GM20000 (cell line): ENCODE measurements at places on chromosomes 4 and X.

GRCh38 chr4:121784975-121785374 lies 16.1 kb upstream of the EXOSC9 start:
- no peak for DNase-seq

DNA sequence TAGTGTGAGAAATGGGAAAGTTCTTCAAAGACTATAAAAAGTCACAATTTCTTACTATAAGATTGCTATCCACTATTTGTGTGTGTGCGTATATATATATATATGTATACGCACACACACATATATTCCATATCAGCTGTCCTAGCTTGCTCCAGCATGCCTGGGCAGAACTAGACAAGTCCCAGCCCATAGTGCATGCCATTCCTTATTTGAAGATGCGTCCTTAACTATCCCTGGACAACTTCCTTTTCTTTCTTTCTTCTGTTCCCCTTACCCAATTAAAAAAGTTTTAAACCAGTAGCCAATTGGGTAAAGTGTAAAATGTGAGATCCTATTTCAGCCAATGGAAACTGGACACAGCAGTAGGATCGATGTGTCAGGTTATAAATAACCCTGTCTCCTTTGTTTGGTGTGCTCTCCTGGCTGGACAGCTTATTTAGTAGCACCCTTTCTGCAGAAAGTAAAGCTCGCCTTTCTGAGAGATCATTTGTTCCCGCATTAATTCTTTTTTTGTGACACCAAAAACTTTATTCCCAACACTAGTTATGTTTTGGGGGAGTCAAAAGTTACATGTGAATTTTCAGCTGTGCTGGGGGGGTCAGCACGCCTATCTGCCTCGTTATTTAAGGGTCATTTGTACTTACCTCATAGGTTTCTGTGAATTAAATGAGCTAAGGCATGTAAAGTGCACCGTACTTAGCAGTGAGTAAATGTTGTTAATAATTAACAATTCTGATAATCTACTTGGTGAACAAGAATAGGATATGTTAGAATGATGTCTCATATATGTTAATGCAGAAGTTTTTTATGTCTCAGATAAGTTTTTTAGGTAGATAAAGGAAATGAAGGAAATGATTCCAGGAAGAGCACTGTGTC lies 40.9 kb downstream of the KDM6A start:
- DNase-seq, result no peak

DNA sequence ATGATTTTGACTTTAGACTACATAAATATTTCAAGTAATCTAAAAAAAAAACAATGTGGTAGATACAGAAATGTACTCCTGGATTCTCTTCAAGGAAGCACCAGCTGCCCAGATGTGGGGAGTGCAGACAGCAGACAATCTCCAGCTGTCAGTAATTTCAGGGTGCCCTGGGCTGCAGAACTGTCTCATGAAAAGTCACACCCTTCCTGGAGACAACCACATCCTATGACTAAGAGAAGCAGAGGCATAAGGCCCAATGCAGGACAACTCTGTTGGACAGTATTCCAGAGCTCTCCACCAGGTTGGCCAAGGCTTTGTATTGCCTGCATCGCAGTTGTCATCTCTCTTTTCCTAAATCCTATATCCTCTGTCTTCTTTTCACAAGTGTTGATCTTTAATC lies 34.4 kb upstream of the BLTP1 start:
- DNase-seq, result no peak

DNA sequence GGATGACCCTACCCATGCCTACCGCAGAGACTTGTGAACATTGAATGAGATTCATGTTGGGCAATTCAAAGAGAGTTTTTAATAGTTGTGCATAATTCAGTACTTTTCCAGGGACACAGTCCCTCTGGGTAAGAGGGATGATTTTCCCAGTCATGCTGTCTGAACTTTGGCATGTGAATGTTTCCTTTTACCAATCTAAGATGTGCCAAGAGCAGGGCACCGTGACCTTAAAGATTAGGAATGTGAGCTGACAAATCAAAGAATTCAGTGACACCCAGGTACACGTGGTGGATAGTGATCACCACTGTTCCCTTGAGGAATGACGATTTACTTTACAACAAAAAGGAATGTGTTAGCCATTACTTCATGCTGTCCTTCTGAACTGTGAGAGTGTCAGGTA lies 515.6 kb downstream of the PPARGC1A start:
- DNase-seq, result no peak

- DNase-seq, result no peak
Observed at GRCh38 chr4:52431869-52432268, 227.2 kb downstream of the USP46 start.

- no peak for DNase-seq
Observed at GRCh38 chrX:107551546-107551945, 76.8 kb upstream of the PRPS1 start.

DNA sequence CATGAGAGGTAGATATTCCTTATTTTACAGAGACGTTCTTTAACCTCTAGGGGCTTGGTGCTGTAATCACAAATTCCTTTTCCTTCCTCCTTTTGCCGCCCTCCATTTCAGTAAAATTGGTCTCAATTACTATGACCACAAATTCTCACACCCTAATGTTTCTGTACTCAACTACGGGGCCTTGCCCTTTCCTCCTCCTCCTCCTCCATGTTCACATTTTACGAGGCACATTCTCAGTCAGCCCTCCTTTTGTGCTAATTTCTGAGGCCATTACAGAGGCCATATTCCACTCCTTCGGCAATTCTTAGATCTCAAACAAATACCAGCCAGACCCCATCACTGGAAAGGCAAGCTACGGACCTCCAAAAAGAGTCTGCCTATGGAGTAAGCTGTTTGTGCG lies 92.1 kb downstream of the SH3KBP1 start:
- no peak for DNase-seq

DNA sequence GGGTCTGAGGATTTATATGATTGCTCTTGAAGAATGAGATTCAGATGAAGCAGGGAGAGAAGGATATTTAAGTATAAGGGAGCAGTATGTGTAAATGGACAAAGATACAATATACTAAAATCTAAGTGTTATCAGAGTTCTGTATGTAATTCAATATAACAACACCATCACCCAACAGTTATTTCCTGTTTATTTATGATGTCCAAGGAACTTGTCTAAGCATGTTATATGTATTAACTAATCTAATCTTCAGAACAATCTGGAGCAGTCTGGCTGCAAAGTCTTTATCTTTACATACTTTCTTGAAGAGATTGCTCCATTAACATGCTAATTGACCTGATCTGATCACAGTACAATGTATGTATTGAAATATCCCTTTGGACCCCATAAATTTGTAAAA lies 203.8 kb upstream of the WDFY3 start:
- no peak for DNase-seq

- DNase-seq, result no peak
Observed at GRCh38 chr4:61514991-61515390, 314.9 kb downstream of the ADGRL3 start.

GRCh38 chr4:153242839-153243324 lies 38.6 kb downstream of the TRIM2 start:
- DNase-seq, result no peak

- no peak for DNase-seq
Observed at GRCh38 chr4:138835832-138836533, 179.6 kb upstream of the NOCT start.

DNA sequence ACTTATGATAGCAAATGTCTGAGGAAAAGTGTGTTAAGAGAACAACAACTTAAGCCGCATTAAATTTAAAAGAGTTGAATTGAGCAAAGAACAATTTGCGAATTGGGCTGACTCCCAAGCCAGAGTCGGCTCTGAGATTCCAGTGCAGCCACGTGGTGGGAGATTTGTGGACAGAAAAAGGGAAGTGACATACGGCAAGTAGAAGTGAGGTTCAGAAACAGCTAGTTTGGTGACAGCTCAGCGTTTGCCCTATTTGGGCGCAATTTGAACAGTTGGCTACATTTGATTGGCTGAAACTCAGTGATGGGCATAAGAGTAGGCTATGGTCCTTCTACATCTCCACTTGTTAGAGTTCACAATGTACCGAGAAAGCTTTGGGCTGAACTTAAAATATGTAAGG lies 124.0 kb downstream of the PRKX start:
- DNase-seq, result no peak

- DNase-seq, result no peak
Observed at GRCh38 chrX:102712981-102713625, 855 bp downstream of the GPRASP2 start.

DNA sequence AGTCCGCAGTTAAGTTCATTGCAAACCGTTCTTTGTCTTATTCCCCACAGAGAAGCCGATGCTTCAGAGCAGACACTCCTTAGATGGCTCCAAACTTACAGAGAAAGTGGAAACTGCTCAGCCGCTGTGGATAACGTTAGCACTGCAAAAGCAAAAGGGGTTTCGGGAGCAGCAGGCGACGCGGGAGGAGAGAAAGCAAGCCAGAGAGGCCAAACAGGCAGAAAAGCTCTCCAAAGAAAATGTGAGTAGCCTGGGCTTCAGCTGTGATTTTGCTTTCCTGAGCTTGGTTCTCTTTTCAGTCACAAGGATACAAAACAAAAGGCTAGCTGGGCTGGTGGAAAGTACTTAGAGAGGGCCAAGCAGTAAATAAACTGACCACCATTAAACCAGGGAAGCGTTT lies 64.0 kb downstream of the AASDH start:
- no peak for DNase-seq

- peak; percentile 28 for DNase-seq
Observed at GRCh38 chrX:14039344-14039743, 9.7 kb upstream of the GEMIN8 start.

- no peak for DNase-seq
Observed at GRCh38 chr4:83489711-83490326, 4.9 kb upstream of the ABRAXAS1 start.

DNA sequence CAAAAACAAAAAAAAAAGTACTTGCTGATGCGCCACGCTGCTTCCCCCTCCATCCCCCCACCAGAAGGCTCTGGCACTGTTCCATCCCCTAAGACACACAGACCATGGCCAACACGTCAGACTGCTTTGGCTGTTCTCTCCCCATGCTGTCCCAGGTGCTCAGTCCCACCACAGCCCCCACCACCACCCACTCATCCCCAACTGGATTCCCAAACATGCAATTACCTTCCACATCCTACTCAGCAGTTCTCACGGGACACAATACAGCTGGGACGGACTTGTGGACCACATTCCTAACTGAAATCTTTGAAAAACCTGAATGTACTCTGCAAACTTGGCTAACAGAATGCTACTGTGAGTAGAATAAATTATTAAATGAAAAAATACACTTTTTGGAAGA lies 8.6 kb downstream of the FAT1 start:
- DNase-seq, result no peak

- no peak for DNase-seq
Observed at GRCh38 chrX:155745792-155746191, 133.0 kb upstream of the TMLHE start.

- DNase-seq, result no peak
Observed at GRCh38 chrX:19775830-19776485, 111.4 kb downstream of the SH3KBP1 start.

DNA sequence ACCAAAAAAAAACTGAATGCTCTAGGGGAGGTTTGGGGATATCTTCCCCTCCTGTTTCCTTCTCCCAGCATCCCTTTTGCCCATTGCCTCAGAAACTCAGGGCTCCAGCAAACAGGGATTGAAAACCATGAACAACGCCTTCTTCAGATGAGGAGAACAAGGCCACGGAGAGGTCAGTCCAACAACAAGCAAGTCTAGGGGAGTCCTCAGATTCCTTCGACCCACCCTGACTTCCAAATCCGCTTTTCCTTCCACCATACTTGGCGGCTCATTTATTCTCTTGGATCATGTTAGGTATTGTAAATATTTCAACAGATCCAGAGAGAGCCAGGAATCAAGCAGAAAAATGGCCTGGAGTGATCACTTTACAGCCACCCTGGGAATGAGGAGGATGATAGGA lies 21.9 kb downstream of the REELD1 start:
- no peak for DNase-seq

- no peak for DNase-seq
Observed at GRCh38 chr4:65658117-65658516, 12.2 kb downstream of the EPHA5 start.

DNA sequence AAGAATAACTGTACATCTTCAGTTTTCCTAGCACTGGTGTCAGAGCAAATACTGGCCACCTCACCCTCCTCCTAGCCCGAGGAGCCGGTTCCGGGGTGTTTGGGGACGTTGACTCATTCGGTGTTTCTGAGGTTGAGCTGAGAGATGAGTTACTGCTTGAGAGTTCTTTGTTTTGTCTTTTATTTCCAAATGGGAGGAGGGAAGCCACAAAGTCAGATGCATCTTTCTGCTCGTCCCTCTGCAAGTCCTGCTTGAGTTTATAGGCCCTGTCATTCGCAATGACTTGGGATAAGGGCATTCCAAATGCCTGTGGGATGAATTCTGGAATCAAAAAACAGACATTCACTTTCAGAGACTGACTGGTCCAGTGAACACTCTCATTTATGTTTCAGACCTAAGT lies 77.5 kb downstream of the HCCS start:
- DNase-seq, result no peak

DNA sequence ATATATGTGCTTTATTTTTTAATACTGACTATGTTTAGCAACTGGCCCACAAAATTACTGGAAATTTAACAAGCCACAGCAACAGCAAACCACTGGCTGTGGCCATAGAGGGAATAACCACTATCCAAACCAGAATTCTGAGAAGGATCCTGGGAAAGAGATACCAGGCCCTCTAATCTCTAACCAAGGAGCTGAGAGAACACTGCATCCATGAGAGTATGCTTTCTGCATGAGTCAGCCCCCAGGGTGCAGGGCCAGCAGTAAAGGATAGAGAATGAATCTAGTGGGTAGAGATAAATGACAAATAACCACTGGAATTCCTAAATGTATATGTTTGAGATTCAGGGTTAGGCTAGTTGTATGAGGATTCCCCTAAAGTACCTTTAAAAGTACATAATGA lies 221.8 kb downstream of the KIT start:
- DNase-seq, result no peak

DNA sequence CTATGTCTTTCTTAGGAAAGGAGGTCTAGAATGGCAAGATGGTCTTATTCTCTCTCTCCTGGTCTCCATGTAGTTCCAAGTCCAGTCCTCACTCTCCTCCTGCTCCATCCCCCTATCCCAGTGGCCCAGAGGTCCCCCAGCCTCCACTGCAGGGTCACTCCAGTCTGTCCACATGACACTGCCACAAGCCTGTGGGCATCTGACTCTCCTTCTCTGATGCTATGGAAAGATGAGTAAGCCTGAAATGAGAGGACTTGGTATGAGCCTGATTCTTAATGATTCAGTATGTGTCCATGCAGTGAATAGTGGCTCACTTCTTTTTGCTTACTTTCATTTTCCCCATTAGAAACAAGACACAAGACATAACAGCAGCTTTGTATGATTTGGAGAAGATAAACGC lies 516.8 kb upstream of the ADGRL3 start:
- DNase-seq, result no peak

DNA sequence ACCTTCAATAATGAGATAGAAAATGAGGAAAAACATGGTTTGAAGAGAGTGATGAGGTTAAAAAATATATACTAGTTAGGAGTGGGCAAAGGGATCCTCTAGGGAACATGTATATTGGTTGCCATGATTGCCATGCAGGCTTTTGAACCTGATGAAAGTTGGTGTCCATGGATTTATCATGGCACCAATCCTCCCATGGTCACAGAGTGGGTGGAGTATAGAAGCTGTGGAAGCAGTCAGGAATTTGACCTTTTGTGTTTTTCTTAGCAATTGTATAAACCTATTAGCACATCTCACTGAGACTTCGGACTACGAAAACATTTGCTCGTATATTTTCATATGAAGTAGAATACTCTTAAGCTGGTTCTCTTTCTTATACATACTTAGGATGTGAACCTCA lies 30.9 kb upstream of the SYTL5 start:
- DNase-seq, result no peak
